ENCODE measurements at places on chromosomes 1 and 21. TPM values are rescaled to one million over a fixed set of nuclear protein-coding genes. Genes with fewer than 3 reads are reported as not detected.

The AGMAT gene
- not detected for total RNA-seq

The MATN1 gene
- not detected for total RNA-seq

The CSMD2 gene
- total RNA-seq = 0.67 TPM

The NR5A2 gene
- 8.1 TPM for total RNA-seq

The ACKR1 gene
- total RNA-seq = 146 TPM

The HAPLN2 gene
- total RNA-seq = 0.78 TPM

The AVPR1B gene
- not detected for total RNA-seq

The SLC25A44 gene
- total RNA-seq = 24.9 TPM

The RPS8 gene
- total RNA-seq = 1,338 TPM

The POFUT2 gene
- total RNA-seq = 29.0 TPM

The SYTL1 gene
- total RNA-seq = 30.6 TPM

The SIPA1L2 gene
- total RNA-seq = 38.3 TPM

The GNG5 gene
- 133 TPM for total RNA-seq

The RPE65 gene
- total RNA-seq = not detected

The SPRR4 gene
- not detected for total RNA-seq

The S100A14 gene
- 112 TPM for total RNA-seq

The C1orf116 gene
- 128 TPM for total RNA-seq

The OR2M3 gene
- total RNA-seq = not detected

The CXADR gene
- total RNA-seq = 29.0 TPM

The KCNE1 gene
- total RNA-seq = 13.6 TPM

The GOLT1A gene
- 22.4 TPM for total RNA-seq

The LIN28A gene
- not detected for total RNA-seq

The LRRC39 gene
- total RNA-seq = 0.58 TPM

The SLC9C2 gene
- 0.26 TPM for total RNA-seq

The SYT14 gene
- total RNA-seq = 0.03 TPM

The GPN2 gene
- 24.6 TPM for total RNA-seq

The FCGR3A gene
- total RNA-seq = 112 TPM

The BTBD19 gene
- 9.2 TPM for total RNA-seq

The MIXL1 gene
- not detected for total RNA-seq

The CFHR5 gene
- total RNA-seq = not detected

The RPF1 gene
- 30.1 TPM for total RNA-seq

The C1orf210 gene
- total RNA-seq = 18.9 TPM

The CHI3L2 gene
- 50.3 TPM for total RNA-seq

The LCE1D gene
- total RNA-seq = not detected

The TNFSF18 gene
- not detected for total RNA-seq

The HOOK1 gene
- total RNA-seq = 18.5 TPM

The SIM2 gene
- not detected for total RNA-seq

The SPRR5 gene
- total RNA-seq = not detected

The SMPDL3B gene
- 29.1 TPM for total RNA-seq

The PCP4L1 gene
- 8.2 TPM for total RNA-seq

The FH gene
- total RNA-seq = 37.4 TPM

Data from upper lobe of right lung (tissue), 1 donor.